ENCODE measurements at places on chromosomes 2 and 18.

GRCh38 chr2:24903161-24904103, 16.6 kb downstream of the ADCY3 start:
- DNase-seq = no peak

DNA sequence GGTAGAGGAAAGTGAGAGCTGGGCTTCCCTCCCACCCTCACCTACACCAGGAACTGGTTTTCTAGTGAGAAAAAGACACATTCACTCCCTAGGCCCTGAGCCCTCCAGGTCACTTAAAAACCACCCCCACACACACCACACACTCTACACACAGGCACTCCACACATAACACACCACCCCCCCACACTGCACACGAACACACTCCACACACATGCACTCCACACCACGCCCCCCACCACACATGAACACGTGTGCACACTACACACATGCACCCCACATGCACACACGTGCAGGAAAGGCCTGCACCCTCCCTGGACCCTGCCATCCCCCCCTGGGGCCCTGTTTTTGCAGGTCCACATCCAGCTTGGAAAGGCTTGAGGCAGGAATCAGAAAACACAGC, 67.6 kb downstream of the RALBP1 start:
- no peak for DNase-seq

GRCh38 chr2:120341977-120342376, 4.0 kb upstream of the INHBB start:
- no peak for DNase-seq

GRCh38 chr2:23793476-23793875, 133.4 kb downstream of the ATAD2B start:
- DNase-seq = no peak

DNA sequence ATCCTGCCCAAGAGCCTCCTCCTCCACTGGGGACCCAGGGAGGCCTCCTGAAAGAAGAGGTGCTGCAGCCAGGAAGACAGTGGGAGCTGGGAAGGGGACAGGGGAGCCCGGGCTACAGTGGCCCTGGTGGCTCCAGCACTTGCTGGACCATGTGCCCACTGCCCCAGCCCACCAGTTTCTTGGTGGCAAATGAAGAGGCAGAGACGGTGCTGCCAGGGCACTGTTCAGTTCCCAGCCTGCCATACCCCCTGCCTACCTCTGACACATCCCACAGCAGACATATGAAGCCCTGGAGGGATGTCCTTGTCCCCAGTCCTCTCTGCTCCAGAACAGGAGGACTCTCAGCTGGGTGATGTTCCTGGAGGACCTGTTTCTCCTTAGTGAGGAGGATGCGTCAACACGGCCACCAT, 3.7 kb downstream of the RAMP1 start:
- DNase-seq = no peak

DNA sequence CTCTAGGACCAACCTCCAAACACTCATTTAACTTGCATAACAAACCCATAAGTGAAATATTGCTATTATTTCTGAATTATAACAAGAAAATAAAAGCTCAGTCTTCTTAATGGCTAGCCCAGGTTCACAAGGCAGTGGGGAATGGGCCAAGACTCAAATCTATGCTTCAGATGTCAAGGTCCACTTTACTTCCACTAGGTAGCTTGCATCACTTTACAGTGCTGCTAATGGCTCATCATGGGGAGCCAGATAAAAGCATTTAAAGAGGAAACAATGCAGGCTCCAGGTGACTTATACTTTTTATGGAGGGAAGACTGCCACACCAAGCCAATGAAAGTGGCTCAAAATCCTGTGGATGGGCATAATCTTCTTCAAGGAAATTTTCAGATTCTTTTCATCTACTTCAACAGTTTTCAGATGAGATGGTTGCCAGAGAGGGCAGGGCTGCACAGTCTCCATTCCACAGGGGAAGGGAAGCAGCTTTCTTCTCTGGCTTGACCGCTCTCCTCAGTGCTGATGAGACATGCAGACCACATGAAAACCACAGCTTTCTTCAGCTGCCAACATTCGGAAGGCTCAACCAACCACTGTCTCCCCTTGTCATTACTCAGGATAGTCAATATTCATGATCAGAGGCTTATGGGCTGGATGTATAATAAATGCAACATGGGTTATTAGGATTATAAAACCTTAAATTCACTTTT, 361.9 kb upstream of the MEX3C start:
- DNase-seq = no peak

DNA sequence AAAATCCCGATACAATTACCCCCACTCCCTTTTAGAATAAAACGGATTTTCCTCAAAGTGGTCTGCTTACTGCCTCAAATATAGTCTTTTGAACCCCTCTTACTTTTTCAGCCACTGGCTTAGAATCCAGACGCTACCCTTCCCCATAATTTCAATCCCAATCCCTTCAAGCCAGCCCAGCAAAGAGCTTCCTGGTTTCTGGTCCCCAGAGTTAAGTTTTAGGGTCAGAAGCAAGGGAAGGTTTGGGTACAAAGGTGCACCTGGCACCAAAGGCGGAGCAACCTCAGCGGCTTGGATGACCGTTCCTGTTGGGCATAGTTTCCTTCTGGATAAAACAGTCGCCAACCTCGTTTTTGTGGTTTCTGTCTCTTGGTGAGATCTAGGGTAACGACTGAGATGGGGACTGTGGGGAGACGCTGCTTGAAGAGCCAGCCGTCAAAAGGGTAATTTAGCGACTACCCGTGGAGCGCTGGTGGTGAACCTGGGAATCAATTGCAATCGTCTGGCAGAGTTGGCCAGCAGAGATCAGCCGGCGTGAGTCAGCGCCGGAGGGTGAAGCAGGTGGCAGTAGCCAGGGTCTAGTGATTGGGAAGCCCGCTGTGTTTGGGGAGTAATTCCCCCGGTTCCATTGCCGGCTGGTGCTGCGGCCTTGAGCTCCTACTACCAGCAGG, 1.6 kb downstream of the FEV start:
- DNase-seq = no peak

GRCh38 chr2:25251422-25252273, 83.3 kb upstream of the POMC start:
- no peak for DNase-seq

- DNase-seq = peak; percentile 10
Observed at GRCh38 chr2:130261970-130262760, 63.9 kb upstream of the TUBA3E start.

GRCh38 chr2:215052404-215052803, 86.0 kb downstream of the ABCA12 start:
- DNase-seq = no peak

GRCh38 chr2:48209214-48209885, 303.1 kb upstream of the FBXO11 start:
- peak; percentile 61 for DNase-seq

GRCh38 chr2:107932979-107933378, 53.3 kb upstream of the SLC5A7 start:
- DNase-seq = peak; percentile 5

DNA sequence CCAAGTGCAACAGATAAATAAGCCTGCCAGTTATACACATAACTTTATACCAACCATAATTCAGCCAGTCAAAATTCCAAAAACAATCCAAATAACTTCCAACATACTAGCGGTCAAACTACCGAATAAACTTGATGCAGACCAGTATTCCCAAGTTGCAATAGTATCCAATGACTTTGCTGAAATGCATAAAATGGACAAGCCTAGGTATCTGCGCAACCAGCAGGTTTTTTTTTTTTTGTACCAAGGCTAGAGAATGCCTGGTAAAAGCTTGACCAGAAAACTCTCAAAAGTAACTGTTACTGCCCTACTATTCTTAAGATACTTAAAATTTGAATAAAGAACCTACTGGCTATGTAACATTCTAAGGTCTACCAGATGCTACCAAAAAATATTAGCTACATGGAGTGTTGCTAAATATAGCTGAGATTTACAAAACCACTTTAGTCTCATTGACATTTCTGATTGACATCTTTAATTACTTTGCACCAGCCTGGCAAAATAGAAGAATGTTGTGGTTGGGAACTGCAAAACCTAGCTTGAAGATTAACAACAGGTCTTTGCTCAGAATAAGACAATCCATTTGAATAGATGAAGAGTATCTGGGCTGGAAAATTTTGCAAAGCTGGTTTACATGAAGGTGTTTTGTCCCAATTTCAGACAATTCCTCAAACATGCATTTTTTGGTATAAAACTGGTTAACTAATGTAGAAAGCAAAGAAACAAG, 7.3 kb downstream of the SRSF7 start:
- DNase-seq = no peak

DNA sequence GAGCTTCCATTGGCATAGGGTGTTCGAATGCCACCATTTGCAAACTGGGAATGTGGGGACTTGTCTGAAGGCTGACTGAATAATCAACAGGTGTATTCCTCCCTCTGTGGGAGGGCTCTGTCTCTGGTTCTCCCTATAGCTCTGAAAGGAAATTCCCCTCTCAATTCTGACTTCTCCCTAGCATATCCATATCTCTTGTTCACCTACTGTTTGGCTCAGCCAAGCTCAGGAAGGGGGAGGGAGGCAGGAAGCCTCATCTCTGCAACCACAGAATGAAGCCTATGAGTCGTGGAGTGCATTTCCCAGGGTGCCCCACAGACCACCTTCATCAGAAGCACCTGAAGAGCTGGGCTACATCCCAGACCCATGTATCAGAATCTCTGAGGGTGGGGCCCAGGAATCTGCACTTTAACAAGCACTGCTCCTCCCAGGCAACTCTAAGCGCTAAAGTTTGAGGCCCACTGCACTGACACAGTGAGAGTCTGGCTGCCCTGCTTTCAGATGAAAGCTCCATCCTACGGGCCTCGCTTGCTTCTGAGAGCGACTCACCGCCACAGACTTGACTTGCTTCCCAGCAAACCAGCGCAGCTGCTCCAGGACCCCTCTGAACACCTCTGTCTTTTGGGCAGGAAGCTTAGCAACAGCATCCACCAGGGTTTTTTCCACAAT, 32.0 kb downstream of the XDH start:
- DNase-seq = no peak

- no peak for DNase-seq
Observed at GRCh38 chr2:148027822-148028221, 6.9 kb downstream of the MBD5 start.

GRCh38 chr2:239033801-239034560, 186.1 kb downstream of the TWIST2 start:
- no peak for DNase-seq

GRCh38 chr2:227201771-227202170, 37.3 kb downstream of the COL4A3 start:
- no peak for DNase-seq

GRCh38 chr2:216583147-216583546, 50.1 kb upstream of the IGFBP2 start:
- peak; percentile 60 for DNase-seq

- peak; percentile 24 for DNase-seq
Observed at GRCh38 chr2:220460257-220460985, 833.0 kb downstream of the SLC4A3 start.

GRCh38 chr18:77359561-77360314, 110.1 kb downstream of the GALR1 start:
- DNase-seq = no peak

DNA sequence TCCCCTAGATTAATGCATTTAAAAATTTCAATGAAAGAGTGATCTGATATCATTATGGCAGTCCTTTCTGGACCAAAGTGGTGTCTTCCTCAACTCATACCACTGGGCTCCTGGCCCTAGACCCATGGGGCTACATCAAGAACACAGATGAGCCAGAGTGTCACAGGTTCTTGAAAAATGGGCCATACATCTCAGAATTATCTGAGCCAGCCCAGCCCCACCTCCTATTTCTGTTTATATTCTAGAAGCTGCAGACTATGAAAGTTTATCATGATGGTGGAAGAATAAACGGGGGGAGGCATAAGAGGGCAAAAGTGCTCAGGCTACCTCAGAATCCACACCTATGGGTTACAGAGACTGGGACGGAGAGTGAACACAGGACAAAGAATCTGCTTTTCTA, 120.6 kb upstream of the TACR1 start:
- DNase-seq = no peak

GRCh38 chr2:8606226-8606625, 75.6 kb upstream of the ID2 start:
- DNase-seq = no peak

GRCh38 chr2:190578158-190579057, 43.9 kb upstream of the NEMP2 start:
- no peak for DNase-seq

DNA sequence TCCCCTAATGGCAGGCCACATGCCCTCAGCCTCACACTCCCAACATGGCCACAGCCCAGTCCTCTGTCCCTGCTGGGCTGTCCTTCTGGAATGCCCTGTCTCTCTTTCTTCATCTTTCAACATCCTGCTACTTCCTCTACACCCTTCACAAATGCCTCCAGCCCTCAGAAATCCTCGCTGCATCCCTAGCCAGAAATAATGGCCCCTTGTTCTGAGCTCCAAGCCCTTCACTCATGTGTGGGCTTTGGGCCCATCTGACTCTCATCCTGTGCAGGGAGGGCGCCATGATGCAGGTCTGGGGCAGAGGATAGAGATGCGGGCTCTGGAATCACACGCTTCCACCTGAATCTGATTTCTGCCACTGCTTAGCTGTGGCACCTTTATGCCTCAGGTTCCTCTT, 181.9 kb downstream of the TNS1 start:
- DNase-seq = no peak

GRCh38 chr2:99981840-99982239, 160.6 kb downstream of the AFF3 start:
- no peak for DNase-seq

GRCh38 chr2:127176371-127177311, 43.5 kb downstream of the CYP27C1 start:
- DNase-seq = peak; percentile 51

DNA sequence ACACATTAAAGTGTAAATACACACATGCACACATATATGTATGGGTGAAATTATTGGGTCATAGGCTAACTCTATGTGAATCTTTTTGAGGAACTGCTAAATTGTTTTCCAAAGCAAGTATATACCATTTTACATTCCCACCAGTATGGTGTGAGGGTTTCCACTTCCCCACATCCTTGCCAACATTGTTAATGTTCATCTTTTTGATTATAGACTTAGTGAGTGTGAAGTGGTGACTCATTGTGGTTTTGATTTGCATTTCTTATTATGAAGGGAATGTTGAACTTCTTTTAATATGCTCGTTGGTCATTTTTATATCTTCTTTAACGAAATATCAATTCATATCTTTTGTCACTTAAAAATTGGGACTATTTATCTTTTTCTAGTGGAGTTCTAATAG, 181.8 kb upstream of the GCFC2 start:
- DNase-seq = no peak

GRCh38 chr2:109030870-109031475, 42.0 kb upstream of the EDAR start:
- no peak for DNase-seq

GRCh38 chr2:69034845-69035244, 21.9 kb downstream of the ANTXR1 start:
- DNase-seq = no peak

DNA sequence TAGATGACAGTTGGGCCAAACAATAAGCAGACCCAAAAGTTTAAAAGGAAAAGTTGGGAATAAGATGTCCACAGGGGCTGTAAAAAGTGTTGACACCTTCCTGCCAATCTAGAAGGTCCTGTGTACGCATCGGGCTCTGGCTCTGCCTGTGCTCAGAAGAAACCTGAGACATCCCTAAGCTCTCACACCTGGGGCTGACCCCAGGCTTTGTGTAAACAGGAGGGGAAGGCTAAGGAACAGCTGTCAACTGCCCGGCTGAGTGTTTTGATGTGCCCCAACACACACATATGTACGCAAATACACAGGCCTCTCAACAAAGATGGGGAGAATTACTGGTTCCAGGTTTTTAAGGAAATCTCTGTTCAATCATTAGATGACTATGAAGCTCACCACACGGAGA, 59.5 kb downstream of the TMEM131 start:
- DNase-seq = no peak

All from HFFc6 (cell line).